ENCODE measurements at places on chromosomes 5 and 9.

DNA sequence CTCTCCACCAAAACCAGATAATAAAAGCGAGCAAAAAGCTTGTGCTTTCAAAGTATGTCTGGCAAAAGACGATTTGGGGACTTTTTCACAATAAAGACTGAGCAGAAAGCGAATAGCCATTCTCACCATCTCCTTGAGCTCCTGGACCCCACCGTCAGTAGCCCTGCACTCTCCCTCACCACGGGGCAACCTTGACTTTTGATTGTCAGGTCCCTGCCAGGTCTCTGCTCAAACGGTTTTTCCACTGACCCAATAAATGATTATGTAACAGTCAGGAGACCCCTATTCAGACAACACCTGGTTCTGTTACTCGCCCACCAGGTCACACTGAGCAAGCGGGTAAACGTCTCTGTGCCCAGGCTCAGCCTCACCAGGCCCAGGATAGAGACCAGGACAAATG, 131.3 kb downstream of the MVB12B start:
- DNase-seq = no peak

- no peak for DNase-seq
Observed at GRCh38 chr9:38390851-38391250, 1.7 kb upstream of the ALDH1B1 start.

DNA sequence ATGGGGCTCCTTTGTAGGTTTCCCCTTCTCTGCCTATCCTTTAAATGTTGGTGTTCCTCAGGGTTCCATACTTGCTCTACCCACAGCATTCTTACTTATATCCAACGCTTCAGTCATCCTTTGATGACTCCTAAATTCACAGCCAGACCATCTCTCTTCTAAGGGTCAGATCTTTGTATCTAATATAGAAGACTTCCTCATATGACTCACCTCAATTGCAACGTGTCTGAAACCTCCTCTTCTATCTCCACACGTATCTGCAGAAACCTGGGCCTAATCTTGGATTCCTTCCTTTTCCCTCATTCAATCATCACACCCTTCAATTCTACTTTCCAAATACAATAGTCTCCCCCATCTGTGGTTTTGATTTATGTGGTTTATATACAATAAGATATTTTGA, 68.3 kb downstream of the HMGCR start:
- no peak for DNase-seq

DNA sequence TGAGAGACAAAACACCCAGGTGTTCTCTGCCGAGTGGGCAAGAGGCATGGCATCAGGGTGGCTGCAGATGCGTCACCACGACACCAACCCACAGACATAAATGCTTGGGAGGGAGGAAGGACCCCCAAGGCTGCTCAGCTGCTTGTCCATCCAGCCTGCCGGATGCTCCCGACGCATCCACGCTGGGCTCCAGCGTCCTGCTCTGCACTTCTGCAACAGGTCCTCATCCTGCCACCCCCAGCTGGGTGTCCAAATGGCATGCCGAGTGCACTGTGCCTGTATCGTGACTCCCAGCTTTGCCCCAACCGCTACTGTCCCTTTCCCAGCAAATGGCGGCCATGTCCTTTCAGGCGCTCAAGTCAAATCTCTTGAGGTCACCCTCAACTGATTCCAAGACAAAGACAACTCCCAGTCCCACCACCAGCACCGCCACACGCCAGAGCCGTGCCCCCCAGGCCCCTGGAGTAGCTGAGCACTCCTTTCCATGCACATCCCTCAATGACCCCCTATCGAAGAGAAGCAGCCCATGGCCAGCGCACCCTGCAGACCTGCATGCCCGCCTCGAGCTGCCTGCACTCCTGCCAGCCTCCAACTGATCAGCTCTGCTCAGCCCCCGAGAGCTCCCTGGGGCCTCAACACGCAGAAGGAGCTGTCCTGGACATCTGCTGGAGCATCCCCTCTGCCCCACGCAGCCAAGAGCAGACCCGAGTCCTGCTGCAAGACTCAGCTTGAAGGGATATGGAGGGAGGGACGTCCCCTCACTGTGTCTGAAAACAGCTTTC, 116.7 kb downstream of the ROR2 start:
- DNase-seq = no peak

- DNase-seq = no peak
Observed at GRCh38 chr5:159448841-159449407, 118.6 kb upstream of the IL12B start.

DNA sequence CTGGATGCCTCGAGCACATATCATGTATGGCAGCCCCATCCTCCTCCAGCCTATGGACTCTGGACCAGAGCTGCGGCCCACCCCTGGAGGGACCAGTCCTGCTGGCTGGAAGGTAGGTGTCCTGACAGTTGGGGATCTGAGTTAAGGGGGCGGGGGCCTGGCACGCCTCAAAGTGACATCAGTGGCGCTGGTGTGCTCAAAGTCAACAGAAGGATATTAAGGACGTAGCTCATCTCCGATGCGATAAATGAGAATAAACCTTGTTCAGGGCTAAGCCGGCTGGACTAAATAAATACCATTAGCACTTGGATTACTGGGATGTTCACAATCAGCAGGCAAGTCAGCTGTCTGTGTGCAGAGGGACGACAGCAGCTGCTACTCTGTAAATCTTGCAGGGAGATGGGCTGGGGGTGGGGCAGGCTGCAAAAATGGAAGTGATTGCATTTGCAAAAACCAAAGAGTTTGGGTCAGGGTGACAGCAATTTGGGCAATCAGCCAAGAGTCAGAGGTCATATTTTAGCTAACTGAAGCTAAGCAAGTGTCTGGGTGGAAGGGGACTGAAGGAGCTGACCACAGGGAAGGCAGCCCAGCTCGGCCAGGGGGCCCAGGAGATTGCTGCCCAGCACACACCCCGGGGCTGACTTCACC, 80.0 kb upstream of the LRRTM2 start:
- no peak for DNase-seq

DNA sequence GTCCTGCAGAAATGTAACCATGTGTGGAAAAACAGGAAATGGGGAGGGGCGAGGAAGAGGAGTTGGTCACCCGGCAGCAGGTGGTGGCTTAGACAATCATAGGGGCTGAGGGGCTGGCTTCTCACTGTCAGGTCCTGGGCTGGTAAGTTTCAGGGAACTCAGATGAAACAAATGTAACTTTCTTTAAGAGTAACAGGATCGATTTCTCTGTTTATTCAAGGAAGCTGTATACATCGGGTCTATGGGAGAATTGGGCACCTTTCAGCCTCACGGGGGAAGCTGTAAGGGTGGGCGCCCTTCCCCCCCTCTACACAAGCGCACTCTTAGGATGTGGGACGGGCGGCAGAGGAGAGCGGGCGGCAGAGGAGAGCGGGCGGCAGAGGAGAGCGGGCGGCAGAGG, 104.3 kb upstream of the SIMC1 start:
- no peak for DNase-seq

GRCh38 chr5:4737868-4738267, 402.3 kb upstream of the ADAMTS16 start:
- DNase-seq = no peak

DNA sequence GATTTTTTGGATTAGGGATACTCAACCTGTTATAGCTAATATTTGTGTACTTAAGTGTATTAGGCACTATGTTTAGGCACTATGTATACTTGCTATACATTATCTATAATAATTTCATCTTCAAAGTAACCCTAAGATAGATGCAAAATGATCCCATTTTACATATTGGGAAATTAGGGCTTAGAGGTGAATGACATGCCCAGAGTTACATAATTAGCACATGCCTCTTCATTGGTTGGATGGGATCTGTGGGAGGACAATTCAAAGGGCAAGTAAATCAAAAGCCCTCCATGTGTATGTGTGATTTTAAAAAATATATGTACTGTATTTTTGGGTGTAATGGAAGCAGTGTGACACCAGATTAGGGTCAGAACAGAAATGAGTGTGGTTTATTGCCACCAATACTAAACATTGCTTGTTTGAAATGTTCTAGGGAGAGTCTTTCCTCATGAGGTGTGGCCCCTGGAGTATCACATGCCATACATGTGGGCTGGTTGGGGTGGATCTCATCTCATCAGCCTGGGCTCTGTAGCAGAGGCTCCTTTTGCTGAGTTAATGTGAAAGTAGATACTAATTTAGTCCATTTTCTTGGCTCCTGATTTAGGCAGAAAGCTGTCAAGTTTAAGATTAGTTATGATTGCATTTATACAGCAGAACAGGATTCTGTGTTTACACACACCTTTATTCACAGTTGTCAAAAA, 5.5 kb downstream of the C9orf85 start:
- DNase-seq = no peak

- no peak for DNase-seq
Observed at GRCh38 chr9:124447297-124447661, 3.0 kb upstream of the ADGRD2 start.

- DNase-seq = no peak
Observed at GRCh38 chr5:177163500-177163899, 29.9 kb downstream of the NSD1 start.

DNA sequence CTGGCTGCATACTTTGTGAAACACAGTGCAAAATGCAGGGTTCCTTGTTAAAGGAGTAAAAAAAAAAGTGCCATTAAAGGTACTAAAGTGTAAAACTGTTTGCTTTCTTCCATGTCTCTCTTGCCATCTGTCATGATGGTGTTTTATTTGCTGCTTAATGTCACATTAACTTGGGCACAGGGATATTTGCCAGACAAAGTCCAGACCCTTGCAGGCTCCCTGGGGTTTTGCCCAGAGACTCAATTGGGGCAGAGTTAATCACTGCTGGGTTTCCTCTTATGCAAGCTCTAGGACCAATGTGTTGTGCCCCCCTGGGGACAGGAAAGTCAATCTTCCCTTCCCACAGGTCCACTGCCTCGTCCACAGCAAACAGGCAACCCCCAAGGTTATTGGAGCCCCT, 274.3 kb upstream of the SGCD start:
- no peak for DNase-seq

GRCh38 chr5:127092690-127093089, 19.4 kb upstream of the C5orf63 start:
- no peak for DNase-seq

DNA sequence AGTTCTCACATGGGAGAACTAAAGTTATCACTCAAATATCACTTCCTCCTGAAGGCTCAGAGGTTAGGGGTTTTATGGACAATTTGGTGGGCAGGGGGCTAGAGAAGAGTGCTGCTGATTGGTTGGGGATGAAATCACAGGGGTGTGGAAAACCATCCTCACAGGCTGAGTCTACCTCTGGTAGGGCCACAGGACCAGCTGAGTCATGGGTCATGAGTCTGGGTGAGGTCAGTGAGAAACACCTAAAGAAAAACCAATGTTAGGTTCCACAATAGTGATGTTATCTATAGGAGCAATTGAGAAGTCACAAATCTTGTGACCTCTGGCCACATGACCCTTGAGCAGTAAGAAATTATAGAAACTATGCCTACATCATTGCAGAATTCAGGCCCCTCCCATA, 203.3 kb upstream of the TARS1 start:
- DNase-seq = no peak

DNA sequence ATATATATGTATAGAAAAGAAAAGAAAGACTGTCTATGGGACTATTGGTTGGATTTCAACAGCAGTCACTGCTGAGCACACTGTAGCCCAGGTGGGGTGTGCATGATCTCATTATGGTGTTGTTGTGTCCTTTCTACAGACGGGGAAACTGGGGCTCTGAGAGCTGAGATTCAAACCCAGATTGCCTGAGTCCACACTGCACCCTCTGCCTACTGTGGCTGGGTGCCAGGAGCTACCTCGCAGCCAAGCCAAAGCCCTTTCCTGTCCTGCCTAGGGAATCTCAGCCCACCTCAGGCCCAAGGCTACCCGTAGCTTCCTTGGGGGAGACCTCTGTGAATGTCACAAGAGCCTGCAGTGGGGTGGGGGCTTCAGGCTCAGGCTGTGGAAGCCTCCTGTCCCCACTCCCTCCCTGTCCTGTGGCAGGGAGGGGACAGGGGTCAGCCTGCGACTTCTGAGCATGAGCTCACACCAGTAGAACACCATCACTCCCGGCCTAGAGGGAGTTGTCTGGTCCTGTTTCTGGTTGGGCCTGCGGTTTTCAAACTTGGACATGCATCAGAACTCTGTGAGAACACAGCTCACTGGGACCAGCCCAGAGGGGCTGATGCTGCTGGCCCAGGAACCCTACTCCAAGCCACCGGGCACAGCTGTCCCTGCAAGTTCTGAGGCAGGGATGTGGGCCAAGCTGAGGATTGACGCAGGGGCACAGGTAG, 7.9 kb upstream of the NINJ1 start:
- no peak for DNase-seq

- DNase-seq = no peak
Observed at GRCh38 chr9:93116072-93116961, 17.7 kb downstream of the NINJ1 start.

DNA sequence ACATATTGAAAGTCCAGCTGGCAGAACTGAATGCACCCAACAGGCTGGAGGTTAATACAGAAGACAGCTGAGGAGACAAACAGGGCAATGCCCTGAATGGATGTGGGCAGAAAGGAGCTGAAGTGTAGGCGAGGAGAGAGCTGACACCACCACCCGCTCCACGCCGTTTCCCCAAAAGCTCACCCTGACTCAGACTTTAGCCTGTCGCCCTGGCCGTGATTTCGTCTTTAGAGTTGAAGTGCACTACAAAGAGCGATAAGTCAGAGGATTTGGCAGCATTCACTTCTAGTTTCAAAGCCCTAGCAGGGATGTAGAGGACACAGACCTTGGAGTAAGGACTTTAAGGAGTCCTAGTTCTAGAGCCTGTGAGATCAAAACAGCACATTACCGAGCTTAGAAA, 2.2 kb upstream of the ERAP1 start:
- DNase-seq = no peak

GRCh38 chr5:74404574-74405508, 235.7 kb downstream of the ENC1 start:
- no peak for DNase-seq

- DNase-seq = no peak
Observed at GRCh38 chr5:174625591-174626350, 98.6 kb upstream of the MSX2 start.

- DNase-seq = no peak
Observed at GRCh38 chr5:94793816-94794198, 175.3 kb downstream of the SLF1 start.

GRCh38 chr9:18564018-18564880, 90.3 kb downstream of the ADAMTSL1 start:
- DNase-seq = no peak

DNA sequence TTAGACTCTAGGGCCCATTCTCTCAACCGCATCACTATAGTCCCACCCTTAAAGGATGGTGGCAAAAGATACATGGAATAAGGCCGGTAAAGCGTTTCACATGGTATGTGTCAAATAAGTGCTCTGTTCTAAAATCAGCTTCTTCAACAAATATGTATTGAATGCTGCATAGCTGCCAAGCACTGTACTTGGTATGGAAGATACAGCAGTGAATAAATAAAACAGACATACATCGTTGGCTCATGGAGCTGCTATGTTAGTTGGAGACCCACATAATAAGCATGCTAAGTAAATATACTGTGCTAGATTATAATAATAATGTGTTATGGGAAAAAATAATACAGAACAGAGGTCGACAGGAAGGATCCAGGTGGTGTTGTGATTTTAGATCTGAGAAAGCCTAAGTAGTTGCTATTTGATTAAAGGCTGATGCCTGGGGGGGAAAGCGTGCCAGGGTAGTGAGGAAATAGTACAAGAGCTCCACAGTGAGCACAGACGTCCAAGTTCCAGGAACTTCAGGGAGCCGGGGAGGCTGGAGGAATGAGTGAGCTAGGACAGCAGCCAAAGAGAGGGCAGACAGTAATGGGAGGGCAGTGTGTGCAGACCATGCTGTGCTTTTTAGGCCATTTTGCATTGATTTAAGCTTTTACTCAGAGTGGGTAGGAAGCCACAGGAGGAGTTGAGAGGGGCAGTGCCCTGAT, 93.7 kb downstream of the JAKMIP2 start:
- DNase-seq = no peak

All from stimulated activated naive CD8-positive, alpha-beta T cell treated with anti-CD3 and anti-CD28 coated beads, Interleukin-15, amount 100 ng/mL, for 72 hours (primary cell).